Stimulated activated CD8-positive, alpha-beta memory T cell treated with anti-CD3 and anti-CD28 coated beads, Interleukin-15, amount 100 ng/mL, for 48 hours (primary cell): ENCODE measurements at places on chromosomes 12 and 14.
A peak's percentile ranks its signal among the peaks of the same experiment; 100 is the strongest.

DNA sequence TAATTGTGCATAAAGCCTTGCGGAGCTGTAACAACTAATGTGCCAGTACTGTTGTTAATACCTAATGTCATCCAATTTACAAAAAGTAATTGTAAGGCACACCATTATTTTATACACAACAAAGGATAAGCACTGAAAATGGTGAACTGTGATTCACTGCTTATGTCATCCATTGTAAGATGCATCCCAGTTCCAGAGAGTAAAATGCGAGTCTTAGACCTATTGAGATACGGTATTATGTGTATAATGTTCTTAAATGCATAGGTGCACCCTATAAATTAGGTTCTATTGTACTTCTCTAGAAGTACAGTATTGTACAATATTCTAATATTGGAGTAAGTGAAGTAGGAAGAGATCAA, 406 bp downstream of the PARP2 start:
- DNase-seq: no peak

- DNase-seq: no peak
Measured at GRCh38 chr14:91835197-91835919, 32.0 kb downstream of the TC2N start.

DNA sequence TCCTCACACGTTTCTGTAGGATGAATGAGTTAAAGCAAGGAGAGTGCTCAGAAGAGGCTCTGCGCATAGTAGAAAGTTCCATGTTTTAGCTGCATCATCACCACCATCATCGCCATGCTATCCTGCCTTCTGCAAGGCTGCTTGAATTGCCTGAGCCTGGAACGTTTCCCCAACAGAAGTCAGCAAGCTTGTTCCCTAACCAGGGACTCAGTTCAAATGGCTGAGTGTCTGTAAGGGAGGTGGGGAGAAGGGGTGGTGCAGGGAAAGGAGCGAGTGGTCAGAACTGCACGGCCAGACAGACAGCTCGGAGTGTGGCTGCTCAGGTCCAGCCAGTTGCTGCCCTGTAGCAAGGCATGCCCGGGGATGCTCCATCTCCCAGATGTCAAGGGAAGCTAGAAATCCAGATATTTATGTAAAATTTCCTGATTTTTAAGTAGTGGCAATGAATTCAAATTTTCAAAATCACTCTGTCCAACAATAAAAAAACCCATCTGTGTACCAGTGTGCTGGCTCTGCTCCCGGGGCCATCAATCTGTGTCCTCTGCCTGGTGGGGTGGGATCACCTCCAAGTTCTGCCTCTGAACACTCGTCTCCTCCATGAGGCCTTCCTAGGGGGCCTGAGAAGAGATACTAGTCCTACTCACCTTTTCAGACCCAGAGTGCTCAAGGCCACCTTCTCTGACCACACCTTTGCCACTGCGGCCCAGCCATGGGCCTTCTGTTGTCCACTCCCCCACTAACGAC, 162.7 kb downstream of the FOXN3 start:
- no peak for DNase-seq

GRCh38 chr12:7801460-7801859, 12.3 kb downstream of the NANOG start:
- DNase-seq: no peak

GRCh38 chr12:124188084-124188483, 106.8 kb upstream of the RFLNA start:
- no peak for DNase-seq

GRCh38 chr12:132783917-132784531, 22.4 kb upstream of the ANKLE2 start:
- DNase-seq: no peak

DNA sequence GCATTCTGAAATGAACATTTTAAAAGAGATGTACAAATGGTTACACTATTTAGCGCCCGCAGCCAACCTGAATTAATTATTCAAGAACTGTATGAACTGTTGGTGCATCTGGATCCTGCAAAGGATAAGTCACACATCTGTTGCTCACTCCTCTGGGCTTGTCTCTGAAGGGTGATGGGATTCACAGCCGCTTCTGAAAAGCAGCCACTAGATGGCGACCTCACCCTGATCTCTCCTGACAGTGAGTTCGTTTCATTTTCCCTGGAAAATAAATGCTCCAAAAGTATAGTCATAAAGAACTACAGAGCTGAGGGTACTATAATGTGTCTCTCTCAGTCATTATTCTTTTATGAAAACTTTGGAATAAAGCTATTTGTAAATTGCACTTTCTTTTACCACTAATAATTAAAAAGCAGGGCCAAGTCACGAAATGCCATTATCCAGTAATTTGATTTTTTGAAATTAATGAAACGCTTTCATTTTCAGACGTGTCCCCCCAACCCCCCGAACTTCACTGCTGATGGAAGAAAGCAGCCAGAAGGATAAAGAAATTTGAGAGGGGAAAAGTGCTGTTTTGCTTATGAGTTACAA, 789.6 kb downstream of the NRXN3 start:
- peak; percentile 14 for DNase-seq

DNA sequence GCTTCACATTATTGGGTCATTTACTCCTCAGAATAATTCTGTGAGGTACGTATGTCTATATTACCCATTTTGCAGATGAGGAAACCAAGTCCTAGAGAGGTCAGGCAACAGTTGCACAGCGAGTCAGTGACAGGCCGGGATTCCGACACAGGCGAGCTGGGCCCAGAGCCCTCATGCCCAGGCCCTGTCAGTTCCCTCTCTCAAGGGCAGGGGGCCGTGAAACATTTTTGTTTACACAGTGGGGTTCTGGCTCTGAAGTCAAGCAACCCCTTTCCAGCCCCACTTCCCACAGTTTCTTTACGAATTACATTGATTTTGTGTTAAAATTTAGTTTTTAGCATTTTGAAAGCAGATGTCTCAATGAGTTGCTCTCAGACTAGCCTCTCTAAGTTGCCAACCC, 46.7 kb downstream of the ESRRB start:
- no peak for DNase-seq

DNA sequence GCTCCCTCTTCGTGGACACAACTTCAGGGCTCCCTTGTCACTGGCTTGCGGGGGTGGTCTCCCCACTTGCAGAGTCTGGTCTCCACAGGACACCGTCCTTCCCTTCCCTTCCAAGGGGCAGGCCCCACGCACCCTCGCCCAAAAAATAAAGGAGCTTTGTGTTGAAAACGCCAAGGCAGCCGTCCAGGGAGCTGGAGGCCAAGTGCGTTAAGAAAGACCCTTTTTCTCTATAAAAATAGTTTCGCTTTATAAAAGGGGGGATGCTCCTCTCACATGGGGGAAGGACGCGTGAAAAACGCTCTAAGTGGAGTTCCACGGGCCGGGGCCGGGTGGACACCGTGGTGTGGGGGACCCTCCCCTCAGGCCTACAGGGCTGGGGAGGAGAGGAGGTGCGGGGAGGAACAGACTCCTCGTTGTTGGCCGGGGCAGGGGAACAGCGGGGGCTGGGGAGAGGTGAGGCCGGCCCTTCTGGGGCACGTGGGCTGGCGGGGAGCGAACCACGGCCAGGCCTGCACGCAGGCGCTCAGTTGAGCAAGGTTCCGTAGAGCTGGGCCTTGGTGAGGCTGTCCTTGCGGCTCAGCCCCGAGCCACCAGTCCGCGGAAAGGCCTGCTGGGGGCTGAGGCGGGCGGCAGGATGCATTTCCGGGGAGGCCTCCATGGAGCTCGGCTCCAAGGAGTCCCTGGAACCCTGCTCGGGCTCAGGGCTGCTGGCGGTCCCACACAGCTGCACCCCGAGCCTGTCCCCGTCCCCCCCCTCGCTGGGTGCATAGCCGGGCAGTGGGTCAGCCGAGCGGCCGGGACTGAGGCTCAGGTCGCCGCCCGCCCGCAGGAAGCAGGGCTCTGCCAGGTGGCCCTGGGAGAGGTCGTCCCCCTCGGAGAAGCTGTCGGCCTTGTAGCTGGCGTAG, 49.5 kb downstream of the BEGAIN start:
- no peak for DNase-seq
